ENCODE measurements at places on chromosomes 1 and 21.

- no peak for DNase-seq
Observed at GRCh38 chr21:38175306-38175705, 81.5 kb upstream of the KCNJ15 start.

DNA sequence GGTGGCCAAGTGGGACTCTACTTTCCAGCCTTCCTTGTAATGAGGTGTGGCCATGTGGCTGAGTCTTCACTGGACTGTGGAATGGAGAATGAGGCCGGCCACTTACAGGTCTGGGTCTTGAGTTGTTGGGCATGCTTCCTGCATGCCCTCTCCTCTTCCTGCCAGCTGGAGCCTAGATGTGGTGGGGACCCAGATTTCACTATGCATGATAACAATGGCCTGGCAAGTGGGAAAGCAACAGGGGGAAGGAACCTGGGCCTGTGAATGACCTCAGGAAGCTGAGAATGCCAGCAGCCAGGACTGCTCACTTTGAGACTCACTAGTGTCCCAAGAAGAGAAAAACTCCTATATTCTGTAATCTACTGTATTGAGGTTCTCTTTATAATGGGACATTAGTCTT is 8.5 kb upstream of the SLC26A9 start:
- DNase-seq, result no peak

- no peak for DNase-seq
Observed at GRCh38 chr1:29625084-29625420, 388.7 kb downstream of the PTPRU start.

- no peak for DNase-seq
Observed at GRCh38 chr1:67604778-67605177, 80.2 kb upstream of the GADD45A start.

- DNase-seq, result no peak
Observed at GRCh38 chr1:119310301-119310700, 58.3 kb upstream of the HAO2 start.

DNA sequence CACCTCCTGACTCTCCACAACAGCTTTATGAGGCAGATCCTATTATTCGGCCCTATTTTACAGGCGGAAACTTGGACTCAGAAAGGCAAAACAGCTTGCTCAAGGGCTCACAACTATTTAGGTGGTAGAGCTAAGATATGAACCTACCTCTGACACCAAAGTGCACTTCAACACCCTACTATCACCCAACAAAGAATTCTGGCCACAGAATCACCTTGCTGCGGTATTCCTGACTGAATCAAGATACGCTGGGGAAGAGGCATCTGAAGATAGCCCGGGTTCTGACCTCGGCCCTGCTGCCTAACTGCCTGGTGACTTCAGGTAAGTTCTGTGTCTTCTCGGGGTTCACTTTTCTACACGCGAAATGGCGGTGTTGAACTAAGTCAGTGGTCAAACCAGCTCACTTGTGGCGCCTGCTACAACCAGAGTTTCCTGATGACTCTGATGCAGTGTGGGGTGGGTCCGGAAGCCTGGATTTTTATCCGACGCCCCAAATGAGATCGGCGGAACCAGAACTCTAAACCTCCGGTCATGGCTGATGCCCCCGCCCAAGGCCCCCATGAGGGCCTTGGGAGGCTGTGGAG is 608 bp downstream of the PEF1 start:
- no peak for DNase-seq

DNA sequence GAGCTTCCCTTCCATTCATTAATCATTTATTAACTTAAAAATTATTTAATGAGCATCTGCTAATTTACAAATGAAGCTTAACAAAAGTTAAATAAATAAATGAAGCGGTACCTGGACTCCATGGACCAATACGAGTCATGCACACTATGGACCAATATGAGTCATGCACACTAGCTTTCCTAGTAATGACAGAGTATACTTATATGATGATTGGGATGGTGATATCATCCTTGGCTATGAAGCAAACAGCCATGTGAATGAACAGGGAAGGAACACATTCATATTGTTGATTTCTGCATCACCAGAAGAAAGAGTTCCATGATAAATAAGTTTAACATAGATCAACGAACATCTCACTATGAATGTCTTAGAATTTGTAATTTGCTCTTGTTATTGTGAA is 109.9 kb downstream of the SPAG17 start:
- no peak for DNase-seq

GRCh38 chr1:93525431-93525830 is 77.5 kb downstream of the FNBP1L start:
- no peak for DNase-seq

DNA sequence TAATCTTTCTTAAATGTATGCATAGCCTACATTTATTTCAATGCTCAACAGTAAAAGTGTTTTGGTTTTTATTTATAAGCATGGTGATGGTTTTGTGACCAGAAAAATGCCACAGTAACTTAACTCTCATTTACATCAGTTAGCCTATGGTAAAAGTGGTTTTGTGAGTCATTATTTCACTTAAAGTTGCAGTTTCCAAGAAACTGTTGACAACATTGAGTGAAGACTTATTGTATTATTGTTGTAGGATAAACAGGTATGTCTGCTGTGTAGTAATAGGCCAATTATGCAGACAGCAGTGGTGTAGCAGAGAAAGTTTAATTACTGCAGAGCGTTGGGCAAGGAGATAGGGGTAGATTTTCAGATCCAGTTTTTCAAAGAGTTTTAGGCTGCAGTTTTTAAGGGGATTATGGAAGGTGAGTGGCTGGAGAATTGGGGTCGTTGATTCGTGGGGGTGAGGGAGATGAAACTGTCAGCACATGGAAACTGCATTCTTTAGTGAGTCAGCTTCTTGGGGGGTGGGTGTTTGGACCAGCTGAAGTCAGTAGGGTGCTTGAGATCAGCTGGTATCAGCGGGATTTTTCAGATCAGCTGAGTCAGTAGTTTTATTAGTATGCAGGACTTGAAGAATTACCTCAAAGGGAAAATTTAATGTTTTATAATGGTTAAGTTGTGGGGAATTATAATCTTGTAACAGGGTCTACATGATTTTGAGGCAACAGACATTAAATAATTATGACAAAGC is 168.7 kb upstream of the FMN2 start:
- no peak for DNase-seq

DNA sequence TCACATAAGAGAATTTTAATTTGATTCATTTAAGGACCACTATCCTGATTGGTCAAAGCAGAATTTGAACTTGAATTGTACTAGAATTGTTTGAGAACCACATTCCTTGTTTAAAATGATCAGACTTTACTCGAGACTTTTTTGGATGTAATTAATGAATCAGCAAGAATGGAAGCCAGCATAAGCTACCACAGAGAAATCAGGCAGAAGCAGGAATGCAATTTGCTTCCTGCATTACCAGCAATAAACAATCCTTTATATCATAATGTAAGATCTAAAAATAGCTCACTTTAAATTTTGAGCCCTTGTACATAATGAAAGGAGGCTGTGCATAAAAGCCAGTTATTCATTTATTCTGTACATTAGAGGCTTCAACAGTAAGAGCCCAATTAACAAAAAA is 119.8 kb upstream of the BACE2 start:
- no peak for DNase-seq

GRCh38 chr1:1574721-1575537 is at the start of gene SSU72:
Gene SSU72 (minus strand): TSS chr1:1574863. CDS start chr1:1574557, 306 bp downstream.
- peak; percentile 90 for DNase-seq

DNA sequence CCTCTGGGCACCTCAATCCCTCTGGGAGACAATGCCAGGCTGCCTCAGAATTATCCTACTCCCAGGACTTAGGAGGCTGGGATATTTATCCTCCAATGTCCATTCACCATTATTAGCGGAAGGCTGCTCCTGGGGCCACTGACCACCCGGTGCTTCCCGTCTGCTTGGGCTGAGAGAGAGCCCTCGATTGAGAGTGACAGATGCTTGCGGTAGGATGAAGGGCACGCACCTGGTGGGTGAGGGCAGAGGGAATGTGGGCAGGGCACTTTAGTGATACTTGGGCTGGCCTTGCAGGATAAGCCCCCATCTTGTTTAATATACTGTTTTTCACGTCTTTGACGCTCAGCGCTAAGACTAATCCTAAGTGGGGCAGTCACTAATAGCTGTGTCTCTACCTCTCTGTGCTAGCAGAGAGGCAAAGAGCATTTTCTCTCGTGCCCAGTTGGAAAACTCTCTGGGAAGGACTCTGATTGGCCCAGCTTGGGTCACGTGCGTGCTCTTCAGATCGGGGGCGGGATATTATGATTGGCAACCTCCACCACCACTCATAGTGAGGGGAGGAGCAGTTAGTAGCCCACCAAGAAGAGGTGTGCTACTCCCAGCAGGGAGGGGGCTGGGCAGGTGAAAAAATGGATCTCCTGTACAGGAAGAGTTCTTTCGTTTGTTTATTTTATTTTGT is 10.6 kb upstream of the PARS2 start:
- DNase-seq, result no peak

All from effector CD8-positive, alpha-beta T cell (primary cell).